Large intestine (tissue), 12 donors: ENCODE measurements at places on chromosomes 2 and 18. TPM values are rescaled to one million over a fixed set of nuclear protein-coding genes. Genes with fewer than 3 reads are reported as not detected.
A peak's percentile ranks its signal among the peaks of the same experiment; 100 is the strongest.

Gene MRPL44
- polyA plus RNA-seq = 28.3 TPM

DNA sequence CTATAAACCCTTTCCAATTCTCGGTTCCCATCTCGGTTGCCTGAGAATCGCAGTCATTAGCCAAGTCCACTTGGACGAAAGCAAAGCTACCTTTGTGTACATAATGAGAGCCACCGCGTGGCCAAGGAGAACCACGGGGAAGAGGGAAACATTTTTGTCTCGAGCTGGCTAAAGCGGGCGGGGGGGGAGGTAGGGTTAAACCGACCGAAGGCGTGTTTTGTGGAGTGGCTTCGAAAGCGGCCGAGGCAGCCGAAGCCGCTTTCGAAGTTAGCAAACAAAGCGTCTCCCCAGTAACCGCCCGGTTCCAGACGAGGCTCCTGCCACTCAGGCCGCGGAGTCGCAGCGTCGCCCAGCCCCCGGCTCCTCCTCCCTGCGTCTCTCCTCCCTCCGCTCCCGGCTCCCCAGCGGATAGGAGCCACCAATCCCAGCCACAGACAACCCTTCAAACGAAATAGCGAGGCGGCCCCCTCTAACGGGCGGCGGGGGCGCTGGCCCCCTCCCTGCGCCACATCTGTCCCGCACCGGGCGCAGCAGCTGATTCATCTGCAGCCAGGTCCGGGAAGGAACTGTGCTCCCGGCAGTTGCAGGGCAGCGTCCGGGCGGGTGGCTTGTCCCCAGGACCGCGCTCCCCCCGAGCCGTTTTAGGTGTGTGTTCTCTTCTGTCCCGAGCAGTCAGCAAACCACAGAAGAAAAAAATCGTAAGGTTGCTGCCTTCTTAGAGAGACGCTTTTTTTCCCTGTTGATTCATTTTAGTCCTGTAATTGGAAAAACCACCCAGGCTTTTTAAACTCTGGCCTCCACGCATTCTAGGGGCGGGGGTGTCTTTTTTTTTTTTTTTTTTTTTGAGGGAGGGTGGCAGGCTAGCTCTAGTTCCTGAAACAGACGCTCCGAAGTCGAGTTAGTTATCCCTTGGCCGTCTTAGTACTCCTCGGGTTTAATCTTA is 1.8 kb upstream of the TGIF1 start:
- H3K4me3 ChIP-seq = peak overlapping the region; percentile 93
- peak overlapping the region; percentile 96 for H3K27ac ChIP-seq
- H3K27me3 ChIP-seq = no peaks in the 10 kb centered on the region
- no peaks in the 10 kb centered on the region for H3K36me3 ChIP-seq
- H3K4me1 ChIP-seq = peaks cover 13% of the 10 kb centered on the region

GRCh38 chr2:241279413-241279812 is 36.1 kb downstream of the HDLBP start:
- no peak for DNase-seq
- no peaks in the 10 kb centered on the region for H3K27me3 ChIP-seq
- no peaks in the 10 kb centered on the region for H3K4me1 ChIP-seq
- H3K36me3 ChIP-seq = no peaks in the 10 kb centered on the region
- no peak overlapping the region for H3K27ac ChIP-seq

Gene OSBPL6
- 4.6 TPM for polyA plus RNA-seq

Gene UPP2
- polyA plus RNA-seq = 0.04 TPM

DNA sequence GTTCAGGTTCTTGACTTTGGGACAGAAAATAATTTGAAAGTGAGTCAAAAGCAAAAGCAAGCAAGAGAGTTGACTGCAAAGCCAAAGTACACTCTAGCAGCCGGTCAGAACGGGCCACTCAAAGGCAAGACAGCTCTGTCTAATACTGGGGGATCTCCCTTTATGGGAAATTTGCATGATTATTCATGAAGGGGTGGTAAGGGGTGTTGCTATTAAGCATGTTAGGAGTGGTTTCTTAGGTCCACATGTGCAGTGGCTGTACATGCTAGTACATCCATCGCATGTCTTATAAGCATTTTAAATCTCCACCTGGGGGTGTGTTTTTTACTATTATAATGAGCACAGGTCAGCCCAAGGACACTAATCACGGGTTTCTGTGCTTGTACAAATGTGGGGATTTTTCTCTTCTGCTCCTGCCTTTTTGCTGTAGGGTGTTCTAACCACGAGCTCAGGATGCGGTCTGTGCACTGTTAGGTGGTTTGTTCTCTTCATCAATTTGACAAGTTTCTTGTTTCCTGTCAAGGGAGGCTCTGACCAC is 60.2 kb upstream of the SPP2 start:
- H3K27me3 ChIP-seq = peaks cover 3% of the 10 kb centered on the region
- no peak overlapping the region for H3K4me3 ChIP-seq
- peak; percentile 20 for DNase-seq
- no peak overlapping the region for H3K27ac ChIP-seq
- H3K36me3 ChIP-seq = no peaks in the 10 kb centered on the region

DNA sequence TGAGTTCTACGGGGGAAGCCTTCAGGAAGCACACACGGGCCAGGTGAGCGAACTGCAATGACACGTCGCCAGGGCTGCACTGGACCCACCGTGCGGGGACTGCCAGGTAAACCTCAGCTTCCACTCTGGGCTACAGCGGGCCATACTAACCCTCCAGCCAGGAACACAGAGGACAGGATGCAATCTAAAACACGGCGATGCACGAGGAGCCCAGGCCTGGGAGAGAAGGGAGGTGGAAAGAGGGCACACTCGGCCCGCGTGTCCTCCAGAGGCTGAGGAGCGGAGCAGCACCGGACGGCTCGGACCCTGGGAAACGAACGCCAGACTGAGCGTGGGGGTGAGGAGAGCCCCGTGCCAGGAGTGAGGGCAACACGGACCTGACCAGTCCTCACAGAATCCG is 69.3 kb downstream of the HDAC4 start:
- H3K4me3 ChIP-seq = no peak overlapping the region
- DNase-seq = no peak
- no peaks in the 10 kb centered on the region for H3K36me3 ChIP-seq
- H3K27me3 ChIP-seq = no peaks in the 10 kb centered on the region
- peaks cover 12% of the 10 kb centered on the region for H3K4me1 ChIP-seq

DNA sequence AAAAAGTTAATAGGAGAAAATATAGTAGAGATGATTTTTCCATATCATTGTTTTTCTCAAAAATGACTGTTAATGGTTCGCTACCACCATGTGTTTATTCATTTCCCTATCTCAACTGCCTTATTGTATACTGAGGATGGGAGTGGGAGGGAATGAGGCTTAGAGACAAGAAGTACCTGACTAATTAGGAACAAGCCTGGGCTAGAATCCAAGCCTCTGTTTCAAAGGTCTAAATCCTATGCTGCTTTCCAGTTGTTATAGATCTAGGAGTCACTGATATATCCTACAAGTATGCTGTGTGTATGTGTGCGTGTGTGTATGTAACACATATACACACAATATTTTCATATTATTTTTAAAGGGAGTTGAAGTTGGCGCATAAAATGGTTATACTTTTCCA is 465.9 kb downstream of the EPHA4 start:
- no peaks in the 10 kb centered on the region for H3K27me3 ChIP-seq
- no peaks in the 10 kb centered on the region for H3K36me3 ChIP-seq
- no peak overlapping the region for H3K4me3 ChIP-seq

- peaks cover 9% of the 10 kb centered on the region for H3K27me3 ChIP-seq
- DNase-seq = no peak
- H3K4me3 ChIP-seq = no peak overlapping the region
- H3K36me3 ChIP-seq = no peaks in the 10 kb centered on the region
Measured at GRCh38 chr2:118911936-118912335, 30.1 kb upstream of the MARCO start.

Gene C1GALT1C1L
- polyA plus RNA-seq = 1.1 TPM

DNA sequence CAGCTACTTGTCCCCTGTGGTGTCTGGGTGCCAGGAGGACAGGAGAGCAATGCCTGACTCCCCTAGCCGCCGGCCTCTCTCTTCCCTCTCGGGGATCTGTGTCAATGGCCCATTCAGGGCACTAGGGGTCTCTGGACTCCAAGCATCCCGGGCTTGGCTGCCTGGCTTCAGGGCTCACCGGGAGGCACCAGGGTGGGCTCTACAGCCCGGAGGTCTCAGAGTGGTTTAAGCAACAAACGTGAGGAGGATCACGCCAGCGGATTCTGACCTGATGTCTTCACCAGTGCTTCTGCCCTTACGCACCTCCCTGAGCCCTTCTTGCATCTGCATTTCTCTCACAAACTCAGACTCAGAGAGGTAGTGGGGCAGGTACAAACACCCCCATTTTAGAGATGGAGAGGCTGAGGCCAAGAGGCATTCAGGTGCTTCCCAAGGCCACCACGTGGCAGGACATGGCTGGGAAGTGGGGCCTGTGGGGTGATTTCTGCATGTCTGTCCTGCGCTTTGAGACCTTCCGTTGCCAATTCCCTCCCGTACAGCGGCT is 243.0 kb downstream of the CELF4 start:
- H3K4me1 ChIP-seq = no peaks in the 10 kb centered on the region
- no peak for DNase-seq

DNA sequence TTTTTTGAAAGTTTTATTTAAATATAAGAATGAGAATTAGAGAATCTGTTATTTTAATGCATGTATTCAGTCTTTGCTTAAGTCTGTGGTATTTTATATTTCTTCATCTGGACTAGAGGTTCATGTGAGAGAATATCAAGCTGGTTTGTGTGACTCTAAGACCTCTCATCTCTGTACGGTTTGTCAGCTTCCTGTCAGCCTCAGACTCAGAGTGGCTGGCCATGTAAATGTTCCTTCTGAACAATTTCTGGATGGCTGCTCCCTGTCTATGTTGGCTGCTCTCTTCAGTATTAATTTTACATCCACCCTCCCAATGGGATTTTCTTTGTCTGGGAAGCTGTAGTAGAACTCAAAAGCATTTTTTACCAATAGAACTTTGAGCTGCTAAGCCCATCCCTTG is 225.3 kb upstream of the THUMPD2 start:
- H3K27me3 ChIP-seq = no peaks in the 10 kb centered on the region
- H3K27ac ChIP-seq = no peak overlapping the region
- no peaks in the 10 kb centered on the region for H3K4me1 ChIP-seq

Gene FOXI3
- polyA plus RNA-seq = not detected

DNA sequence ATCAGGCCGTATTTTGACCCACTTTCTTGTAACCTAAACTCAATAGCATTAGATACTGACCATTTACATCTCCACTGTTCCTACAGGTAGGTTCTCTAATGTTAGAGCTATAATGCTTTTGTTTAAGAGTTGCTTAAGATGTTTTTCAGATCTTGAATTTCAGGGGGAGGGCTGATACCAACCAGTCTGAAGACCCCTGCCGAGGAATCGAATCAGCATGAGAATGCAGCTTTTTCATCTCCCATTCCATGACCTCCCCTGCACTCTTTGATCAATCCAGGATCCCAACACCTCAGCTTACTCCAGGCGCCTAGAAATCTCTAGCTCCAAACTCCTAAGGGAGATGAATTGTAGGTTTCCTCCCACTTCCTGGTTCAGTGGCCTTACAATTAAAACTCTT is 120.5 kb upstream of the MC4R start:
- no peak for DNase-seq
- no peaks in the 10 kb centered on the region for H3K4me1 ChIP-seq
- no peak overlapping the region for H3K4me3 ChIP-seq
- no peak overlapping the region for H3K27ac ChIP-seq
- H3K36me3 ChIP-seq = no peaks in the 10 kb centered on the region

DNA sequence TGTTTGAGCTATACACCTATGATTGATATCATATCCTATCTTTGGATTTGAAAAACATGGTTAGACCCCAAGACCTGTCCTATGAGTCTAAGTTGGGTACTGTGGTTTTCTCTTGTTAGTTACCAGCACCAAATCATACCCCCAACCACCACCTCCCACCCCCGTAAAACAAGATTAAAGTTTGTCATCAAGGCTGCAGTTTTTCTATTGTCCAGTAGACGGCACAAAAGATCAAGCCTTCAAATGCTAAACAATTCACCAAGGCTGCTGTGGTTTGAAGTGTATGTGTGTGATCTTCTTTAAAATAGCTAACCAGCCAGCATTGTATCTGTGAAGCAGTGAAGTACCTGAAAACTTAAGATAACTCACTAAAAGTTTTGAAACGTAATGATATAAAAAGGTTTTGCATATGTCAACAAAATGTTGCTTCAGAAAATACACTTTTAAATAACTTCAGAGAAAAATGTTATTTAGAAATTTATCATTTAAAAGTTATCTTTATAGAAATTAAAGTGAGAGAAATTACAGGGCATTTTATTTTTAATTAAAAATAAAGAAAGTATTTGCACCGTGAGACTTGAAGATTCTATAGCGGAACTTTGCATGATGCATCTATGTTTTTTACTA is 5.8 kb upstream of the MEIS1 start:
- H3K4me1 ChIP-seq = peaks cover 21% of the 10 kb centered on the region
- no peaks in the 10 kb centered on the region for H3K36me3 ChIP-seq
- no peak overlapping the region for H3K4me3 ChIP-seq
- H3K27ac ChIP-seq = no peak overlapping the region

Gene DGUOK
- 51.9 TPM for polyA plus RNA-seq

Gene ASAP2
- 20.0 TPM for polyA plus RNA-seq

DNA sequence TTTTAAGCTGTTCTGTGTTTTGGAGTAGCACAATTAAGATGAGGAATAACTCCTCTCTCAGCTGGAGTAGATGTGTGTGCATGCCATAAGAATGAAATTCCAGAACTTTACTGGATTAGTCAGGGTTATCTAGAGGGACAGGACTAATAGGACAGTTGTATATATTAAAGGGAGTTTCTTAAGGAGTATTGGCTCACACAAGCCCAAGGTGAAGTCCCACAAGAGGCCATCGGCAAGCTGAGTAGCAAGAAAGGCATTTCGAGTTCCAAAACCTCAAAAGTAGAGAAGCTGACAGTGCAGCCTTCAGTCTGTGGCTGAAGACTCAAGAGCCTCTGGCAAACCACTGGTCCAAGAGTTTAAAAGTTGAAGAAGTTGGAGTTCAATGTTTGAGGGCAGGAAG is 113.7 kb downstream of the RIT2 start:
- H3K27me3 ChIP-seq = no peaks in the 10 kb centered on the region
- H3K36me3 ChIP-seq = no peaks in the 10 kb centered on the region
- H3K4me3 ChIP-seq = no peak overlapping the region
- peaks cover 6% of the 10 kb centered on the region for H3K4me1 ChIP-seq
- no peak overlapping the region for H3K27ac ChIP-seq
- DNase-seq = no peak

Gene CHRND
- polyA plus RNA-seq = 0.27 TPM
